Progenitor cell of endocrine pancreas (in vitro differentiated cells): ENCODE measurements at places on chromosomes 5 and 9.

DNA sequence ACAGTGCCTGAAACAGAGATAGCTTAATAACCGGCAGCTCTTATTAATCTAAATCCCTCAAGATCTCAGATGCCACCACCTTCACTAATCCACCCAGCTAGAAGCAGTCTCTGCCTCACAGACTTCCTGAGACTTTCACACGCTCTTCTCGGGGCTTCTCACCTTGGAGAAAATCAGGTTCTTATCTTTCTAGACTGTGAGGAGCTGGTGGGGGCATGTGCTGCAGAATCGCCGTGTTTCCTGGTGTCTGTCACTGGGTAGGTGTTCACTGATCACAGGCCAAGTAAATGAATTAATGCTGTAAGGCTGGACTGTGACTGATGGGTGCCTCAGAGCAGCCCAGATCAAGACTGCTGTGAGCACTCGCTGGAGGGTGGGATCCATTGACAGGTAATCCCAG lies 101.7 kb downstream of the PSD2 start:
- DNase-seq, result no peak

- no peak for DNase-seq
These were observed 18.6 kb upstream of the TJP2 start for GRCh38 chr9:69155341-69156030.

- DNase-seq, result no peak
These were observed 124.5 kb downstream of the PDZD2 start for GRCh38 chr5:31763424-31763823.

GRCh38 chr5:131795228-131795627 lies 1.6 kb downstream of the FNIP1 start:
- DNase-seq, result no peak

GRCh38 chr5:55406292-55406691 lies 98.5 kb downstream of the MTREX start:
- no peak for DNase-seq
